ENCODE measurements at places on chromosomes 4 and X.

DNA sequence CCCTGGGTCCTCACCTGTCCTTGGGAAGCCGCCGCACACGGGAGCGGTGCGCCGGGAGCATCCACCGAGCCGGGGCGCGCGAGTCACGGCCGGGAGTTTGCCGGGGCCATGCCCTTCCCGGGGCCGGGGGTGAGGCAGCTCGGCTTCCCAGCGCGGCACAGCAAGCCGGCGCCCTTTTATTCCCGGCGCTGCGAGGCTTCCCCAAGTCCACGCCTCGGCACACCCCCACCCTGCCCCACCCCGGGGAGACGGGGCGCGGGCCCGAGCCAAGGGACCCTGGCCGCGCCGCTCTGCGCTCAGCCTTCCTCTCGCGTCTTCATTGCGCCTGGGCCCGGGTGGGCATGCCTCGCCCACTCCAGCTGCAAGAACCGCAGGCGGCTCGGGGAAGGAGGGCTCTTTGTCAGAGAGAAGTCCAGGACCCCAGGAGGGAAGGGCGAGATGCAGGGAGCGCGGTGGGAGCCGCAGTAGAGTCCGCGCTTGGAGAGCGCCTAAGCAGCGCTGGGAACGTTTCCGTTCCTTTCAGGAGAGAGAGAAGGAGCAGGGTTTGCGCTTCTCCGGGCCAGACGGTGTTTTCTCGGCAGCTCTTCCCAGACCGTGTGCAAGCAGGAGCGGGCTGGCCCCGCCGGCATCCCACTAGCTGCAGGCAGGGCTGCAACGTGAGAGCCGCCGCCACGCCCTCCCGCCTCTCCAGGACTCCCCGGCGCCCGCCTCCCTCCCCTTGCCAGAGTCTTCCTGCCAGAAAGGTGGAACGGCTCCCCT is at the start of gene MXRA5:
Gene MXRA5, minus strand, starts transcription at position 152 of the 759 bp plus-strand sequence. CDS start 2,819 bp downstream, outside the sequence.
- no peak for DNase-seq

DNA sequence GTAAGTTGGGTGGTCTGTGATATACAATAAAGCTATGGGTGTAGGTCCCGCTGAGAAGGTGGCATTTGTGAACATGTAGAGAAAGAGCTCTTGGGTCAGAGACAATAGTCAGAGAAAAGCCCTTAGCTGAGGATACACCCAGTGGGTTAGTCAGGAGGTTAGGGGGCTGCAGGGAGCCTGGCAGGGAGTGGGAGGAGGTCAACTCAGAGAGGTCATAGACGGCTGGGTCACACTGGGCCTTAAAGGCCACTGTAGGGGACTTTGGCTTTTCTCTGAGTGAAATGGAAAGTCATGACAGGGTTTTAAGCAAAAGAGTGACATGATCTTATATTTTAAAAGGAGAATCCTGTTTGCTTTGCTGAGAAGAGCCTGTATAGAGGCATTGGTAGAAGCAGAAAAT is 16.7 kb downstream of the MGST2 start:
- no peak for DNase-seq

DNA sequence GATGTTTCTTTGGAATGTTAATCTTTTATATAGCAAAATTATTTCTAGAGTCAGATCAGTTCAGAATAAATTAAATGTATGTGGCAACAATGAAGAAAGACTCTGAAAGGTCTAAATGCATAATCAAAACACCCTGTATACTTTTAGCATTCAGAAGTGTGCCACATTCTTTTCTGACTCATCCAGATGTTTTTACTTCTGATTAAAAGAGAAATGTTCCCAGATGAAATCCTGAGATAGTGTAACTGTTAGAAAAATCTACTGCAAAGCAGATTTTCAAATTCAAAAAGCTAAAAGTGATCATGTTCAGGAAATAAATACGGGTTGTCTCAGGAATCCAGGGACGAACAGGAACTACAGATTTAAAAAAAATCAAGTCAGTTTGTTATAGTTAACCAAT is 241.4 kb downstream of the GRIA3 start:
- DNase-seq, result no peak

GRCh38 chr4:78971326-78971725 is 32.1 kb upstream of the PAQR3 start:
- DNase-seq, result no peak

- no peak for DNase-seq
These were observed at the start of gene SH3RF1 for GRCh38 chr4:169270810-169271691. SH3RF1 (minus strand) TSS chr4:169270956; CDS start chr4:169269212, 1,744 bp downstream.

DNA sequence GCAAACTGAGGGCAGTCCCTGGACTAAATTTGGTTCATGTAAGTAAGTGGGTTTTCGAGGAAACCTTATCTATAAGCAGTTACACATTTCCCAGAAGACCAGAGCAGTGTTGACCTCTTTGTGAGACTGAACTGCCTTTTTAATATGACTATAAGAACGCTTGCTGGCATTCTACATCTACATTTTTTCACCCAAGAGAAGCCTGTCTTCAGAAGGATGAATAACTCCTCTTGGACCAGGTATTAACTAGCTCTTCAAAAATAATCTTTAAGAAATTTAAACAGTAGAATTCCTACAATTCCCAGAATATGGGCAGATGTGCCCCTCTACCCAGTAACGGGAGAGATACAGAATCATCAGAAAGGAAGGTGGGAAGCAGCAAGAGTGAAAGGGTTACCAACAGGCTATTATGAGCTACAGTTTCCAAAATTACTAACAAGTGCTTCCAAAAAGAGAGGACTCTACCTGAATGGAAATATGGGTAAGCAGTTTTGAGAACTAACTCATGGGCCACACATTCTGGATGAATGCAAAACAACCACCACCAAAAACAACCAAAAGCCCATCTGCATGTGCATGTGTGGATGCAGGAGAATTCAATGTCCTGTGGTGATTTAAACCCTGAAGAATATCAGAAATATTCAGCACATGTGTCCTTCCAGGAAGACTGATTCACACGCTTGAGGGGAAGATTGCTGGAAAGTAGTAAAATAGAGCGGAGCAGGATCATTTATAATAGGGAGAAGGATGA is 17.4 kb downstream of the BBS12 start:
- no peak for DNase-seq

DNA sequence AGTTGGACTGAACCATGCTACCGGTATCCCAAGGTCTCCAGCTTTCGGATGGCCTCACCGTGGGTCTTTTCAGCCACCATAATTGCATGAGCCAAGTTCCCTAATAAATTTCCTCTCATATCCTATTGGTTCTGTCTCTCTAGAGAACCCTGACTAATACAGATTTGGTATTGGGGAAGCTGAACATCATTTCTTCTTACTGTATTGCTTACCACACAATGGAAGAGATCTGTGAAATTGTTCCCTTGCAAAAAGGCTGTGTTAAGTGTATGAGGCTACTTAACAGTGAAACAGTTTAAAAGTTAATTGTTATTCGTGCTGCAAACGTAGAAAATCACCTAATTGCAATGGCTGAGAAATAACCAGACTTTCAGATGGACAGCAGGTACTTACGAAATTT is 34.0 kb downstream of the PLAC8 start:
- DNase-seq, result no peak

GRCh38 chrX:117196481-117196880 is 733.7 kb upstream of the CT83 start:
- DNase-seq, result no peak

GRCh38 chr4:81549984-81550383 is 78.3 kb upstream of the RASGEF1B start:
- no peak for DNase-seq

DNA sequence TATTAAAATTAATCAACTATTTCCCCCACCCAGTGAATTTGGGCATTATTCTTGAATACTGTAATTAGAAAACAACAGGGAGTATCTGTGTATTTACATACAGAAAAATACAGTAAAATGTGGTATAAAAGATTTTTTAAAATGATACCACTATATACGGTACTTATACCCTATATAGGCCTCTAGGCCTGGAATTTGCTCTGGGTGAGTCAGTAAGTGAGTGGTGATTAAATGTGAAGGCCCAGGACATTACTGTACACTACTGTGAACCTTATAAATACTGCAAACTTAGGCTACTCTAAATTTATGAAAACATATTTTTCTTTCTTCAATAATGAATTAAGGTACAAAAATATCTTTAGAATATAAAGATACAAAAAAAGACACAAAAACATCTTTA is 6.3 kb upstream of the CSN3 start:
- DNase-seq, result no peak

- DNase-seq, result no peak
These were observed 6.2 kb upstream of the MGARP start for GRCh38 chr4:139286186-139286698.

DNA sequence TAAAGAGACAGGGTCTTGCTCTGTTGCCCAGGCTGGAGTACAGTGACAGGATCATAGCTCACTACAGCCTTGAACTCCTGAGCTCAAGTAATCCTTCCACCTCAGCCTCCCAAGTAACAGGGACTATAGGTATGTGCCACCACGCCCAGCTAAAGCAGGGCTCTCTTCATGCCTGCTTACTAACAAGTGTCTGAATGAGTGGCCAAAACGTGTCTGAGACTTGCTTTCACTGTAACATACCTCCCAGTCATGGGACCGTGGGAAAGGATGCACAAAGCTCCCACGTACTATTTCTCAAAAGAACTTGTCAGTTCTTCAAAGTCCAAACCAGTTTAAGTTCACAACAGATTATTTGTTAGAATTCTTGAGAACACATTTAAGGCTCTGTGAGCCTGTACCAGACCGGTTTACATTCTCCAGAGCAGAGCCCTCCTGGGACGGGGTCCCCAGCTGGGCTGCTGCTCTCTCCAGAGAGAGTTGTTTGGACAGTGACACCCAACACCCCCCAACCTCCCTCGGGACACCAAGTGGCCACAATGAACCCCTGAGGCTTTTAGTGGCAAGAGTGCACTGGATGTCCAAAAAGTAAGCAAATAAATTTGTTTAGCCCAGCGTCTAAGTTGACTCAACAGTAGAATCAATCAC is 24.1 kb downstream of the SH3KBP1 start:
- no peak for DNase-seq

- no peak for DNase-seq
These were observed 1080.4 kb upstream of the INTU start for GRCh38 chr4:126552321-126552720.

DNA sequence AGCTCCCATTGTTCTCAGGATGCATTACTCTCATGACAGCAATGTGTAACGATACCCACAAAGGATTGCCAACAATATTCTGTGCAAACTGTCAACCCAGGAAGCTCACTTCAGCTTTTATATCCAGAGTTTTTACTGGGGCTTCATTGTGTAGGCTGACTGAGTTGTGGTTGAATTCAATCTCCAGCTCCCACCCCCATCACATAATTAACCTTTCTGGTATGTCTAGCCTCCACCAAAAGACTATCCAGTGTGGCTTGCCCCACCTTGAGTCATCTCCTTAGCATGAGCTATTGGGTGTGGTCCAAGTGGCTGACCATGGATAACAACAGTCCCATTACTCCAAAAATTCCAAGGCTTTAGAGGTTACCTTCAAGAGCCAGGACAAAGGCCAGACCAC is 17.7 kb upstream of the TAB3 start:
- no peak for DNase-seq

DNA sequence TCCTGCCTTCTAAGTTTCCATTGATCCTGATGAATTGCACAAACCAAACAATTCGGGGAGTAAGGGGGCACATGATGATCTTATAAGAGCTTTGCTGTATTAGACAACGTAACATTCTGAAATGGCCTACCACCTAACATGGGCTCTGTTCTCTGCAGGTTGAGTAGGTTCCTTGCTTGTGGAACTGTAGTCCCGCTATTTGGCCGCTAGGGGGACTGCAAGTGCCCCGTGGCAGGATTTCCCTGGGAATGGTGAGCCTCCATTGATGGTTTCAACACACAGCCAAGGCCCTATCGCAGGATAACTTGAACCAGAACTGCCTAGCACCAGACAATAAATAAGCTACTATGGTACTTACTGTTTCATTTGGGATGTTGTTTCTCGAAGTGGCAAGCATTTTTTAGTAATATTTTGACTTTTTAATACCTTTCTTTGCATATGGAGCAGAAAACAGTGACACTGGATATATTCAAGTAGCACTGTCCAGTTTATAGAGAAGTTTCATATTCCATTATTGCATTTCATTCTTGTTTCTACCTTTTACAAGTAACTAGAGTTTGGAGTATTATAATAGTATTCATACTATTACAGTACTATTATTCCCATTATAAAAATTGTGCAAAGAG is 11.9 kb downstream of the AR start:
- no peak for DNase-seq

- no peak for DNase-seq
These were observed 103.8 kb upstream of the HPF1 start for GRCh38 chr4:169861593-169861992.

GRCh38 chrX:119492463-119492862 is 24.2 kb downstream of the SLC25A5 start:
- no peak for DNase-seq

- no peak for DNase-seq
These were observed 795 bp upstream of the BRWD3 start for GRCh38 chrX:80810365-80810978.

DNA sequence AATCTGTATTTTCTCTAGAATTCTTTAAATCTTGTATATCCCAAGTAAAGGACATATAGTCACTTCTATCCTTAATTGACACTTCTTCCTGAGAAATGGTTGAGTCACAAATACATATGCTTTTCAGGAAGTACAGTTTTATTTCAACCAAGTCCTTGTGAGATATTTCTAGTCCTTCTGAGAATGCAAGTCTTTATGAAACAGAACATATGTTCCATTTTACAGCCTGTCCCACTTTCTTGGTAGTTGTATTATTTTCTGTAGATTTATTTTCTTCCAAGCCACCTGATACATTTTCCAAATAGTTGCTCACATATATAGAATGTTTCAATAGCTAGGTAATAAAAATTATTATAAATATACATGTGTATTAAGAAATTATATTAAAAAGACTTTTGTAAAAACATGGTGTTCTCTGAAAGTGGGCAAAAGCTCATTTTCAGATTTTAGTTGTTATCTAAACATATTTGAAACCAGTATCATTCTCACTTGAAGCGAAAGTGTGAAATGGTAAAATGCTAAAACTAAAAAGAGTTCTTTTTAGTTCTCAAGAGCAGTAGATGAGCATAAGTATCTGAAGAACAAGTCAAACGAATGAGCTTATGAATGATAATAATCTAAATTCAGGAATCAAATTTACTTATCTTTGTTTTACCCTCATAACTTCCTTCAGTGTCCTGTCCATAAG is 468.0 kb downstream of the EPHA5 start:
- DNase-seq, result no peak

GRCh38 chr4:102779204-102779603 is 18.4 kb upstream of the MANBA start:
- no peak for DNase-seq

GRCh38 chr4:119132306-119132705 is 3.3 kb upstream of the MYOZ2 start:
- DNase-seq, result no peak

DNA sequence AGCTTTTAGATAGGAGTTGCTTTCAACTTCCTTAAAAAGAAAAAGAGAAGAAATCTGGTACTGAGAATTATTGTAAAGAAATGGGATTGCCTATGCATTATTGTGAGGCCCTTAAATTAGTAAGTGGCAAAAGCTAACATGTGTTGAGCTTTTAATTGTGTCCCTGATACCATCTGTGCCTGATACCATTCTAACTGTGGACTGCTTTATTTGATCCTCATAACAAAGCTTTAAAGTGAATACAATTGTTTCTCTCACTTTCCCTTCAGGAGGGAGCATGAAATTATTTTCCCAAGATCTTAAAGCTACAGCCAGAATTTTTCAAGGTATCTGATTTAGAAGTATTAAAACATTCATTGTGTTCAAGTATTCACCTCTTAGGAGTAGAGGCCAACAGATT is 9.9 kb downstream of the KCTD8 start:
- no peak for DNase-seq

GRCh38 chr4:71520850-71521249 is 182.0 kb downstream of the SLC4A4 start:
- DNase-seq, result no peak

- no peak for DNase-seq
These were observed 431.8 kb downstream of the PPARGC1A start for GRCh38 chr4:23458054-23458453.
